ENCODE measurements at places on chromosomes 7 and 10. TPM values are rescaled to one million over a fixed set of nuclear protein-coding genes. Genes with fewer than 3 reads are reported as not detected.

- no peak for DNase-seq
Measured at GRCh38 chr10:5078547-5079180, 15.6 kb upstream of the AKR1C3 start.

DNA sequence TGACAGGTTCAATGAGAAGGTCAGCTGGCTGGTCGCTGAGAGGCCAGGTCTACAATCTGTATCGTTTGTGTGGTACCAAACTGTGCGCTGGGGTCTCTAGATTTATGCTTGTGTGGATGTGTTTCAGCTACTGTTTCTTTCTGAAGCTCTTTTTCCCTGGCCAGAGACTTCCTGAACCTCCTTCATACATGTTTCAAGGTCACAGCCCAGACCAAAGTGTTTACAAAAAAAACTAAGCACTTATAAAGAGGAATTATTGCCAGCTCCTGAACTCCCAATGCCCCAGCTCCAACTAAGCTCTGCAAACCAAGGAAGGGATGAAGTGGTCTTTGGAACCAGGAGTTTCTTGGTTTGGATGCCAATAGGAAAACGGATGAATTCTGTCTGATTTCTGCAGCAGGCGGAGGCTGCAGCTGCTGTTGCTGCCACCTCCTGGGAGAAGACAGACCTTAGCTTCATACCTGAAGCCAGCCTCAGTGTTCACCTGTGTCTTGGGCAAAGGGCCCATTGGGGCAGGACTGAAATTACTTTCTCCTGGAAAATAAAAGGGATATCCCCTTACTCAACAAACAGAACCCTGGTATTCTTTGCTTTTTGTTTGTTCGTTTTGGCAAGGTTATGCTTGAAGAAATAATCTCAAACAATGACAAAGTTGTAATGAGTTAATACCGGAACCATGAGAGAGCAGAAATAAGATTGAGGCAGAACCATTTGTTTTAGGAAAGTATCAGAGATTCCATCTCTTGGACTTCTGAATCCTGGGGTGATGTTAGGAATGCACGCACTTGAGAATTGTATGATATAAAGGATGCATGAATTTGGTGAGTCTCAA, 24.6 kb upstream of the MKLN1 start:
- no peak for DNase-seq

- no peak for DNase-seq
Measured at GRCh38 chr10:70493660-70494234, 15.2 kb downstream of the PALD1 start.

DNA sequence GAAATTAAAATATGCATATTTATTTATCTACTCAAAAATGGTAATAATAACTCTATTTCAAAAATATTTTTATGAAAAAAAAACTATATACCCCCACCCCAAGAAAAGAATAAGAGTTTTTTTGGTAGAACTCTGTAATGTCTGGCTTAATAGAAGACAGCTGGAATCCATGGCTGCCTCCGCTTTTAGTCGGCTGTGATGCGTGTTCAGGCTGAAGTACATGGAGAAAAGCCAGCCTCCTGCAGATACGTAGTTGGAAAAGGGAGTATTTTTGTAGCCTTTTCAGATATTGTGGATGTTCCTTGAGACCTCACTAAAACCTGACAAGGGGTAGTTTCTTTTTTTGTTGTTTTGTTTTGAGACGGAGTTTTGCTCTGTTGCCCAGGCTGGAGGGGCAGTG, 10.0 kb downstream of the FOXK1 start:
- no peak for DNase-seq

The CYP3A5 gene
- total RNA-seq = not detected

- DNase-seq = no peak
Measured at GRCh38 chr7:136275794-136276193, 298.6 kb upstream of the MTPN start.

- DNase-seq = no peak
Measured at GRCh38 chr10:71061472-71061871, 150.9 kb upstream of the UNC5B start.

DNA sequence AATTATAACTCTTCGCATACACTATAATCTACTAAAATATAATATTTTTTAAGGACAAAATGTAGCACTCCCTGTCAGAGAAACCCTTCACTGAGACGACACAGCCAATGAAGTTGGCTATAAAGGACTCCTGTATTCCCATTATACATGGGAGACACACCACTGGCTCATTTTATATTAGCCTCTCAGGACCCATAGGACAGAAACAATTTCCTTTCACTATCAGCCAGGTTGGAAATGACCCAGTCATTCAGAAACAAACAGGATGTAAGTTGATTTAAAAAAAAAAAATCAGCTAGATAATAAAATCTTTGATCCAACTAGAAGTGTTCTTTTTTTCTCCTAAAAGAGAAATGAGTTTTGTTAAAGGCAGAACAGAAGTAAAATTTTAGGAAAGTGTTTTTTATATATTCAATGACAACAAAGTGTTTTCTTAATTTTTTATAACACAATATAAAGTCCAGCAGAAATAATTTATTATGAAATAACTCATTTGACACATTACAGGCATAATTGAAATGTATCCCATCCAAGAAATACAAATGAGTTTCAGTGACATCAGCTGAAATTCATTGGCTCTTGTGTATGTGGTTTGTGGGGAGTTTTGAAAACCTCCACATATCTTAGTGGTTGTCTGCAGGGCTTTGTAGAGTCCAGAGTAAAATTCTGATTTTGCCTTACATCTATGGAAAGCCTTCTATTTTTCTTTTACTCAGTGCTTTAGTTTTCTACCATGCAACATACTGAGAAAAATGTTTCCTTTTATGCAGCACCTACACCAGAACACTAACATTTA, 64.1 kb downstream of the CTTNBP2 start:
- peak; percentile 67 for DNase-seq

The WNT8B gene
- total RNA-seq = not detected

The PKD2L1 gene
- 0.13 TPM for total RNA-seq

GRCh38 chr10:50310560-50311174, 59.4 kb upstream of the ASAH2 start:
- no peak for DNase-seq

DNA sequence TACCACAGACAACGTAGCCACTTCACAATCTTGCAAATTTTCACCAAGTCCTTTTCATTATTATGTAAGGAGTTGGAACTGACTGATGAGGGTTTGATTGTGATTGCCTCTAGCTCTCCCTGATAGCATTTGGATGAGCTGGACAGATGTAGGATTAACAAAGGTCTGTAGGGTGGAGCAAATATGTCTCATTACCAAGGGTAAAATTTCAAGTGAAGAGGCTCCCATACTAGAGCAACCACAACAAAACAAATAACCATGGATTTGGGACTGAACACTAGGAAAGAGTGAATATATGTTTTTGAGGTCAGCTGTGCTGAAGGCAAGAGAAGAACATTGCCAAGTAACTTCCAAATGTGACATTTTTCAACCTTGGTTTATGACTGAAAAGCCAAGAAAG, 281.7 kb downstream of the NEBL start:
- peak; percentile 22 for DNase-seq

GRCh38 chr7:36408589-36408988, 18.9 kb downstream of the ANLN start:
- DNase-seq = no peak

DNA sequence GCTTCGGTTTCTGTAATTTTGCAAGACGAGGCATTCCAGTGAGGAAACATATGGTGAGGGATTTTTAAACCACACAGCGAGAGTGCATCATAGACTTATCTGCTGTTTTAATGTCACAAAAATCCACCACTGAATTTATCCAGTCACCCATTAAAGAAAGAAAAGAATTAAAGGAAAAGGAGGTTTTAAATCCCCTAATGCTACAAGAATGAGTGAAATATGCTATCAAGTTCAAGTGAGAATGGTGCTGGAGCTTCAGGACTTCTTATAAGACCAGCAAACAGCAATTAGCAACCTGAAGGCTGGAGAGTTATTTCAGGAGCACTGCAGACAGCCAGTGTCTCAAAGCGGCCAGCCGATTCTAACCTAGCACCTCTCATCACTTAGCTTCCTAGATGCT, 439.1 kb upstream of the MGMT start:
- no peak for DNase-seq

The TMEM225B gene
- total RNA-seq = 1.4 TPM

The CXCL12 gene
- 8.1 TPM for total RNA-seq

DNA sequence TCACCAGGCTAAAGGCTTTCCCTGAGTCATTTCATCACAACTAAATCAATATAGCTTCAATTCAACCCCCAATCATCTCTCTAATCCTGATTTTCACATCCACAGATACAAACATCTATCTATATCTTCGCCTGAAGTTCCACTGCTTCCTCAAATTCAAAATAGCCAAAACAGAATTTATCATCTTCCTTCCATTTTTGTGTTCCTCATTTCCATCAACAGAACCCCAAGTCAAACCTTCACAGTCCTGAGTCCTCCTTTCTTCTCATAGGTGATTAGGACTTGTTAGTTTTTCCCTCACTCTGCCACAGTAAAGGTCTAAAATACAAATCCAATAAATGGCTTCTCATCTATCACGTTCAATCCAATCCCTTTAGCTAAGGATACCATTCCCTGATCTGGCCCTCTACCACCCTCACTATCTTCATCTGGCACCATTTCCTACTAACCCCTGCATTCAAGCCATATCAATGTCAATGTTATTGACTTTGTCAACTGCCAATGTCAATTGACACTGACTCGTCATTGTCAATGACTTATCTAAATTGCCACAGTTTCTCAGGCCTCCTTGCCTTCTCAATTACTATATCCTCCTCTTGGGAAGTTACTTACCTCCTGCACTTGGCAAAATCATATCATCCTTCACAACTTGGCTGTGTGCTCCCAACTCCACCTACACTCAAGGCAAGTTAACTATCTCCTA, 2.6 kb downstream of the HYCC1 start:
- no peak for DNase-seq

The HMX2 gene
- total RNA-seq = not detected

GRCh38 chr10:2660276-2660675, 407.1 kb upstream of the PFKP start:
- DNase-seq = no peak

The ERCC6 gene
- total RNA-seq = 11.8 TPM

DNA sequence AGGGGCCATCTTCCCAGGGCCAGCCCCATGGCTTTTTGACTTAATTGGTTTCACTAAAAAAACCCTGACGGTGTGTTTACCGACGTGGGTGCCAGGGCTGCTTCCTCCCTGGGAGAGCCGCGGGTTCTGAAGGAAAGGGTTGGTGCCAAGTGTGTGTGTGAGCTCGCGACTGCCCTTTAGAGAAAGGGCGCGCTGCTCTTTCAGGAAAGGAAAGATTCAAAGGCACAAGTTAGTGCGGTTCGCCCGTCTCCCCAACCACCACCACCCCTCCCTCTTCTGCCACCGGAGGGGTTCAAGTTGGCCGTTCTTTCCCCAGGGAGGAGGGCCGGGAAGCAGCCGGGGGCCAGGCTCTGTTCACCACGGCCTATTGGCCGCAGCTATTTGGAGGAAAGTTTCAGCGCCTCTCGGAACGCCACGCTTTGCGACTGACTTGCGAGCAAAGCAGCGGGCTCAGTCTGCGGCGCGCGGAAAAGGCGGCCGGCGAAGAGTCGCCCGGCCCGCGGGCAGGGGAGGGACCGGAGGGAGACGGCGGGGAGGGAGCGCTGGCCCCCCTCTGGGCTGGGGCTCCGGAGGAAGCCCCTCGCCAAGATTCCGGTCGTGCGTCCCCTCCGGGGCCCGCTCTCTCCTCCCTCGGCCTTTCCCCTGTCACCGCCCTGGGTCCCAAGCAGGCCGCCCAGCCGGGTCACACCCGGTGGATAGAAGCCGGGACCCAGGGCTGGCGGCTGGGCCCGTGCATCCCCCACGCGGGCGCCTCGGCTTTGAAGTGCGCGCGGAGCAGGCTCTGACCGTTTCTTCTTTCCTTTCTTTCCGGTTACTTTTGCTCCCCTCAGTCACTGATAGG, 165.9 kb upstream of the PPP1R3A start:
- peak; percentile 40 for DNase-seq

GRCh38 chr7:154960063-154960790, 42.7 kb downstream of the PAXIP1 start:
- DNase-seq = peak; percentile 19
